ELR (cell line): ENCODE measurements at places on chromosomes 13 and 19.

GRCh38 chr19:23415561-23416191 is 20.4 kb upstream of the ZNF91 start:
- DNase-seq = peak; percentile 73

DNA sequence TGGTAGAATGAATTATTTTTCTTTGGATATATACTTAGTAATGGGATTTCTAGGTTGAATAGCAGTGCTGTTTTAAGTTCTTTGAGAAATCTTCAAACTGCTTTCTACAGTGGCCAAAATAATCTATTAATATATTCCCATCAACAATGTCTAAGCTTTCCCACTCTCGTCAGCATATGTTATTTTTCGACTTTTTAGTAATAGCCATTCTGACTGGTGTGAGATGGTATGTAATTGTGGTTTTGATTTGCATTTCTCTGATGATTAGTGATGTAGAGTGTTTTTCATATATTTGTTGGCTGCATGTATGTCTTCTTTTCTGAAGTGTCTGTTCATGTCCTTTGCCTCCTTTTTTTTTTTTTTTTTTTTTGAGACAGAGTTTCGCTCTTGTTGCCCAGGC is 90.2 kb upstream of the CSNK1A1L start:
- DNase-seq = no peak

GRCh38 chr13:53490752-53491151 is 462.1 kb downstream of the OLFM4 start:
- DNase-seq = no peak

- no peak for DNase-seq
Observed at GRCh38 chr19:13011653-13012389, 16.5 kb downstream of the NFIX start.

DNA sequence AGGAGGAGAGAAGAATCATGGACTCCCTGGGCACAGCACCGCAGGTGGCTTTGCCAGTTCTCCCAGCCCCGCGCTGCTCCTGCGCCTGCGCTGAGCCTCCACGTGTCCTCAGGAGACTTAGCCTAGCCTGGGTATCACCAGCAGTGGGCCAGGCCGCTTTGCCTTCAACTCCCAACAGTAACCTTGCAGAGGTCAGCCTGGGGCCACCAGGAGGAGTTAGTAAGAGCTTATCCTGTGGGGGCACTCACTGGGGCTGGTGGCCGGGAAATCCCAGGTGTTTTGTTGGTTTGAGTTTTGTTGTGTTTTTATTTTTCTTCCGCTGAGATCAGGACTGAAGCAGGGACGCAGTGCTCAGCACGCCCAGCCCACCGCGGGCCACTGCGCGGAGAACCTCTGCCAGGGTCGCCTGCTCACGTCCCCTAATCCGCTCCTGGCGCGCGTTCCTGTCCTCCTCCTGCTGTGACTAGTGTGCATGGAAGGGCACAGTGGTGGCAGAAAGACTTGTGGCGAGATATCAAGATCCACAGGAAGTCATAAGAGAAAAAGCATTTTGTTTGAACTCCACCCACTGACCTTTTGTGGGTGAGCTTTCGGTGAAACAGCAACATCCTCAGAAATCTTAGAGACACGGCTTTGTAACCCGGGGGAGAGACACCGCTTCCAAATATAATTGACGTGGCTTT is 207.4 kb upstream of the RFC3 start:
- no peak for DNase-seq

DNA sequence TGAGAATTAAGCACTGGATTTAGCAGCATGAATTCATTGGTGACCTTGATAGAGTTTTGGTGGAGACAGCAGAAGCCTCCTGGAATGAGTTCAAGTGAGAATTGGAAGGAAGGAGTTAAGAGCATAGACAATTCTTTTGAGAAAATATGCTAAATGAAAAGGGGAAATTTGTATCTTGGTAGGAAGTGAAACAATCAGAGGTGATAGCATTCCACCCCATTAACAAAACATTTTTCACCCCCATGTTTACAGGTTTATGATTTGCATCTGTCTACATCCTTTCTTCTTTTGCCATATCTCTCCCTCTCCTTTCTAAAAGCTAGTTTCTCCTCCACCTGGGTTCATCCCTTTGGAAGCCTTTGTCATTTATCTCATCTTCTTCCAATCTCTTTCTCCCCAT is 27.5 kb downstream of the LNX2 start:
- DNase-seq = no peak
